ENCODE measurements at places on chromosomes 16 and 17.

GRCh38 chr16:89089120-89089519, 4.5 kb upstream of the ACSF3 start:
- DNase-seq, result no peak

DNA sequence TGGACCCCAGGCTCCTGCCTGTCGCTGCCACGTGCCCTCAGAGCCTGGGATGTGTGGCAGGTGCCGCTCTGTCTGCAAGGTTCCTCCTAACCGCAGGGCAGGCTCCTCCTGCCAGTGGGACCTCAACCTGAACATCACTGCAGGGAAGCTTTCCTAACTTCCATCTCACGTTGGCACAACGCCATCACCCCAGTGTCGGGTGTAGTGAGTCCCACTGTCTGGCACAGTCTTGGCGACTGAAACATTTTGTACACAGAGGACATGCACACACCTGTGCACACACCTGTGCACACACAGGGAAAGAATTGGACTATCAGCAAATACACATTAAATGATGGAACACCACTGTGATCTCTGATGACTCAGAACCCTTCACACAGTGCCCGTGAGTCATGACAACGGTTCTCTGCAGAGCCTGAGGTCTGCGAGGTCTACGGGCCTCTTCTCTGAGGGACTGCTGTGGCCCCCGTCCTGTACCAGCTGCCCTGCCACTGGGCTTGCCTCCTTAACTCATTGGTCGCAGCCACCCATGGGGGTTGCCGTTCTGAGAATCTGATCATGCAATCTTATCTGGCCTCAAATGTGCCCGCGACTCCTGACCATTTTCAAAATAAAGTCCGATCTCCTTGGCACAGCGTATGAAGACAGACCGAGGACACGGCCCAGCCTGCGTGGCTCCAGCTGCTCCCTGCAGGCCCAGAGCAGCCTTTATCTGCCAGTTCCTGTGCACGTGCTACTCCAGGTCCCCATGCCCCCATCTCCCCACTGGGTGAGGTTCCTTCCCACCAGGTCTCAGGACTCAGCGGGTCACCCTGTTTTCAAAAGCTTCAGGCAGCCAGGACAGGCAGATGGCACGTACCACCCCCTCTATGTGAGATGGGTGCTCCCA, 7.6 kb downstream of the CCDC57 start:
- DNase-seq, result no peak

- no peak for DNase-seq
These were observed 2.9 kb downstream of the VEZF1 start for GRCh38 chr17:57984936-57985674.

GRCh38 chr16:72128701-72129100, 35.1 kb downstream of the DHX38 start:
- DNase-seq, result no peak

GRCh38 chr16:67151431-67152097, 766 bp upstream of the B3GNT9 start:
- DNase-seq, result no peak

DNA sequence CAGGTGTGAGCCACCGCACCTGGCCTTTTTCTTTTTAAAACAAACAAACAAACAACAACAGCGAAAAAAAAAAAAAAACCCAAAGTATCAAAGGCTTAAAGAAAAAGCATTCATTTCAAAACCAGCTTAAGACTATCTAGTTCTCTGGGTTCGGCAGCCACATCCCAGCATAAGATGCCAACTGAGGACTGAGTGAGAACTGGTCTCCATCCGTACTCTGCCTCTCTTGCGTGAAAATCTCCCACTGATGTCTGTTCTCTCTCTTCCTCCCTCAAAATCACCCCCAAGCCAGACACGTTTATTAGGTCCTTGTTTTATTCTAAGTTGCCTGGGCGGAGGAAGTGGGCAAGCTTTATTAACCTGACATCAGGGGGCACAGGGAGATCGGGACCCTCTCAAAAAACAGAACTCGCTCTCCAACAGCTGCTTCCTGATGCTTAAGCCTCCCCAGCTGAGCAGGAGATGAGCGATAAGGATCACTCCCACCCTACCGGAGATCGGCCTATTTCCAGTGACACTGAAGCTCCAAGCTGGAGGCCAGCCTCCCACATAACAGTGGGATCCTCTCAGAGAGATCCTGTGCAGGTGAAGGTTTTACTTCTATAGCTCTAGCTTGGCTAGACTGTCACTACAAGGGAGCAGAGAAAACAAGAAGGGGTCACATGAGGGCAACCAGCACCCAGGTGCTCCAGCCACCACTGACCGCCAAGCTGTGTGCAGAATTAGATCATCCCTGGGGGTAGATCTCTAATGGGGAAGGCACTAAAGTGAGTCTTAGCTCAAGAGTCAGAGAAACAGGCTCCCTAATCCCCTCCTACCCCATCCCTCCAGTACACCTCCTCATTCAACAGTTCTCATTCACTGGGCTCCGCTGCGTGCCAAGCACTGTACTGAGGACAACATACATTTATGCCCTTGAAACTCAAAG, 13.6 kb downstream of the CDC42EP4 start:
- no peak for DNase-seq
